ENCODE measurements at places on chromosomes 6 and 20. TPM values are rescaled to one million over a fixed set of nuclear protein-coding genes. Genes with fewer than 3 reads are reported as not detected.

The STX11 gene
- 29.5 TPM for total RNA-seq

The SAMD3 gene
- total RNA-seq, result not detected

The TRIM40 gene
- total RNA-seq, result not detected

The FKBP1C gene
- total RNA-seq, result not detected

The OPRM1 gene
- not detected for total RNA-seq

The RSPH9 gene
- total RNA-seq, result not detected

The PTK7 gene
- 34.9 TPM for total RNA-seq

The SEC23B gene
- 21.8 TPM for total RNA-seq

The ID4 gene
- 103 TPM for total RNA-seq

The BAK1 gene
- 8.7 TPM for total RNA-seq

The TRAPPC3L gene
- not detected for total RNA-seq

The VNN1 gene
- total RNA-seq, result not detected

The CGAS gene
- total RNA-seq, result 15.9 TPM

The ZSCAN23 gene
- not detected for total RNA-seq

The GPSM3 gene
- 19.4 TPM for total RNA-seq
